ENCODE measurements at places on chromosomes 1 and 21.

- DNase-seq, result no peak
Observed at GRCh38 chr1:169548282-169548681, 38.0 kb downstream of the F5 start.

GRCh38 chr1:17994046-17994445 lies 113.6 kb upstream of the IGSF21 start:
- DNase-seq, result no peak

GRCh38 chr1:81760477-81761097 lies 40.1 kb upstream of the ADGRL2 start:
- no peak for DNase-seq

DNA sequence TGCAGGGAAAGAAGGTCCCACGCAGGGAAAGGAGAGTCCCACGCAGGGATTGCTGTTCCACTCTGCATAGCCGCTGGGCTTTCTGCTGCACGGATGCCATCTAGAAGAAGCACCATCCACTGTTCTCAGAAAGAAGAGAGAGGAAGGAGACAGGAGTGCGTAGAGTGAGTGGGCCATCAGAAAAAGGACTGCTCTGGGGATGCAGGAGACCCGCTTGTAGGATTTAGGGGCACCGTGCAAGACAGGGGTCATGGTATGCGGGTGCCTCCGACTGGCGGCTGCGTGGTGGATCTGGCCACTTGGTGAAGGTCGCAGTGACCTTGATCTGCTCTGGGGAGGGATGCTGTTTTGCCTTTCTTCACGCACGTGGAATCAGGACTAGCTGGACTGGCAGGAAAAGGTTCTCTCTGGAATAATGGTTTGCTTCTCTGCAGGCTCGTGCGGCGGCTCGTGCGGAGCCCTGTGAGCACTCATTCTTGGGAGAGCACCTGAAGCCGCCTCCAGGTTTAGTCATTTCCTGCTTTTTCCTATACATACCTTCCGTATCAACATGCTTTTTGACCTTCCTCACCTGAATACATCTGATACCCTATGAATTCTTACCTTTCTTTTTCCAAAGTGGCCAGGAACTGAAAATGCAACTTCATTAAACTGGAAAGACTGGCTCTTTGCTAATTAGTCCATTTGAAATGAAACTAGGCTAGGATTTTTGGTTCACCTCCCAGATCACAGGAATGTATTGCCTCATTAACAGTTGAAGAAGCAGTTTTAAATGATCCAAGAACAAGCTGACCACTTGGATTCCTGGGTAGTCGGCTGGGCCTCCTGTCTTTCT lies 181.6 kb downstream of the KIF26B start:
- peak; percentile 6 for DNase-seq

GRCh38 chr1:60809204-60809980 lies 273.0 kb upstream of the NFIA start:
- no peak for DNase-seq

GRCh38 chr1:232142403-232143314 lies 487.3 kb downstream of the SIPA1L2 start:
- DNase-seq, result no peak

- no peak for DNase-seq
Observed at GRCh38 chr1:99676876-99677275, 31.0 kb downstream of the PALMD start.

DNA sequence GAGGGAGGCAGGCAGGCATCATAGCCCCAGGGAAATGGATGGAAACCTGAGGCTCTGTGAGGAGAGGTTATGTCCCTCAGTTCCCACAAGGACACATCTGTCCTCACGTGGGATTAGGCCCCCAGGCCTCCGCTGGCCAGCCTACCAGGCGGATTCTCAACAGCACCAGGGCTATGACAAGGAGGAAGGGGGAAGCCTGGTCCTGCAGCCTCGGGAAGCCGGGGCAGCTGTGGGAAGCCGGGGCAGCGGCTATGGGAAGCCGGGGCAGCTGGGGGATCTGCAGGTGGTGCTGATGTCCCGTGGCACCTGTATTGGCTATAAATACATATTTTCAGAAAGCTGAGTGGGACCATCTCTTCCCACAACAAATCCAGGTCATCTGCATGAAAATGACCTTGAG lies 19.7 kb downstream of the BSND start:
- no peak for DNase-seq

GRCh38 chr21:33751120-33751519 lies 108.8 kb downstream of the ITSN1 start:
- DNase-seq, result no peak

GRCh38 chr1:99680270-99680669 lies 34.4 kb downstream of the PALMD start:
- no peak for DNase-seq

- no peak for DNase-seq
Observed at GRCh38 chr1:164770131-164770529, 211.1 kb downstream of the PBX1 start.

GRCh38 chr21:27422435-27422834 lies 455.5 kb upstream of the ADAMTS5 start:
- DNase-seq, result no peak

- peak; percentile 39 for DNase-seq
Observed at GRCh38 chr1:83508485-83509151, 490.3 kb downstream of the TTLL7 start.

GRCh38 chr21:34928637-34929036 lies 120.5 kb downstream of the RUNX1 start:
- DNase-seq, result no peak

DNA sequence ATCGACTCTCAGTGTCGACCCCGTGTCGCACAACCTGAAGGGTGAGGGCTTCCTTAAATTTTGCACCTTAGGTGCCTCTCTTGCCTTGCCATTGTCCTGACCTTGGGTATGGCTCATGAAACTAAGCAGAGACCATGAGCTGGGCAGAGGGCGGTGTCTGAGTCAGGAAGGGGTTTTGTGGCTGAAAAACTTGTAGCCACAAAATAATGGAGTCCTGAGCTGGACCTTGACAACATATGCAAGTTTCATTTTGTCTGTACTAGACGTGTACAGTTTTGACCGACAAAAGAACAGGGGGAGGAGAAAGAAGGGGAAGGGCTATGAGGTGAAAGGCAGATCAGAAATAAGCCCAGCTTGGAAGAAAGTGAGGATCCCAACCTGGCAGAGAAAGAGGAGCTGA lies 8.3 kb upstream of the RUNX1 start:
- no peak for DNase-seq

GRCh38 chr1:12158357-12159092 lies 8.3 kb upstream of the TNFRSF1B start:
- no peak for DNase-seq

- peak; percentile 20 for DNase-seq
Observed at GRCh38 chr1:172837816-172838679, 179.1 kb downstream of the FASLG start.

- no peak for DNase-seq
Observed at GRCh38 chr1:161886589-161886988, 120.5 kb downstream of the ATF6 start.

- DNase-seq, result peak; percentile 56
Observed at GRCh38 chr1:38872401-38873026, 634 bp downstream of the MYCBP start.

DNA sequence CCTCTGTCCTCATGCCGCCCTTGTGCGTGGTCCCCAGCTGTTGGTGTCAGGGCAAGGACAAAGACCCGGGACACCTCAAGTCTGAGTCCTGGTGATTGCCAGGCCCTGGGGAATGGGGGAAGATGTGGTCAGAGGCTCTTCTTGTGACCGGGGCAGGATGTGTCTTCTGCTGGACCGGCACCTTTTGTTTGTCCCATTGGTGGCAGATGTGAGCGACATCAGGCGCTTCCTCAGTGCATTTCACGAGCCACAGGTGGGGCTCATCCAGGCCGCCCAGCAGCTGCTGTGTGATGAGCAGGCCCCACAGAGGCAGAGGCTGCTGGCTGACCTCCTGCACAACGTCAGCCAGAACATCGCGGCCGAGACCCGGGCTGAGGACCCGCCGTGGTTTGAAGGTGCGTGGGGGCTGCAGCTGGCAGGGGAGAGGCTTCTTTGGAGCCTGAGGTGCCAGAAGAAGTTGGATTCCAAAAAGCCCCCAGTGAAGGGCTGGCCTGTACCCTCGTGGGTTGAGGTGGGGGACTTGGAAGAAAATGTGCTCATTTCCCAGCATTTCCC lies 8.4 kb downstream of the DFFB start:
- no peak for DNase-seq

DNA sequence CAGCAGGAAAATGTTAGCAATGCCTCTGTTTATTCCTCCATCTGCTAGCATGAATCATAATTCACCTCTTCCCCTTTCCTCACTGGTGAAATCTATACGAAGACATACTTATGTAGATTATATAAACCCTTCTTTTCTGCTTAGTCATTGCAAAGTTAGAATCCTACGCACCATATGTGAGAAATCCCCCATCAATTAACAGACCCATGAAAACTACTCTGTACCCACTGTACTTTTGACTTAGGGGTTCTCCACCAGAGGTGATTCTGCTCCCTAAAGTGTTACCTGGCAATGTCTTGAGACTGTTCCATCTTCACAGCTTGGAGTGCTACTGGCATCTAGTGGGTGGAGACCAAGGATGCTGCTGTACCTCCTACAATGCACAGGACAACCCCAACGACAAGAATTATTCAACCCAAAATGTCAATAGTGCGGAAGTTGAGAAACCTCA lies 49.6 kb upstream of the KCTD3 start:
- DNase-seq, result no peak

DNA sequence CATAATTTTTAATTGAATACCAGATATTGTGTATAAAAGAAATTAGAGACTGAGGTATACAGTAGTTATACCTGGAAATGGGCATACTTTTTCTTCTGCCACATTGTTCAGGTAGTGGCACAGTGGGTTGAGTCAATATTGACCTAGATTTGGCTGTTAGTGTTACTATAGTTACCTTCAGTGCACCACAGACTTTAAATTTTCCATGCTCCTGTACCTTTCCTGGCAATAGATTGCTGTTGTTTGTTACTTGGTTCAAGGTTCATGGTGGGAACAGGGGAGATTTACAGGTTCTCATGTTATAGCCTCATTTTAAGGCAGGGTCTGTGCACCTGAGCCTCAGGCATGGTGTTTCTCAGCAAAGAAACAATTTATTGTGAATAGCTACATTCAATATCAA lies 218.7 kb downstream of the LBR start:
- DNase-seq, result no peak

- no peak for DNase-seq
Observed at GRCh38 chr1:83547901-83548300, 451.0 kb downstream of the TTLL7 start.

- no peak for DNase-seq
Observed at GRCh38 chr1:59391212-59392179, 94.6 kb downstream of the FGGY start.

DNA sequence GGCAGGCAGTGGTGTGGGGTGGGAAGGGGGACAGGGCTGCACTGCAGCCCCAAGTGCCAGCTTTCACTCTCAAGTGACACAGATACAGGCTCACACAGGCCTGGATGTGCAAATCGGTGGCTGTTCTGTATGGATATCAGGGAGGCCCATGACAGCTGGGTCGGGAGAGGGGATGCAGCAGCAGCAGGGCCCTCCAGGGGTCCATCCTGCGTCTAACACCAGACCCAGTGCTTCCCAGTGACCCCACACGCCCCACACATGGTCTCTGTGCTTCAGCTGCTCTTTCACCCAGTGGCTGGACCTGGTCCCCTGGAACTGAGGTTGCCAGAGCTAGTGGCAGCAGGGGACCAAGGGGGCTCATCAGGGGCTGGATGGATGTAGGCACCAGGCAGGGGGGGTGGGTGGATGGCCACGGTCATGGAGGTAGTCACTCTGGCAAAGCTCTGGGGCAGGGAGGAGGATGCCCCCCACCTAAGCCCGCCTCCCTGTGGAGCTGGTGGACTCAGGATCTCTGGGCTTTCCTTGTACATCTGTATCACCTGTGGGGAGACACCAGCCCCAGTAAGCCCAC lies 13.9 kb downstream of the BTBD19 start:
- no peak for DNase-seq

DNA sequence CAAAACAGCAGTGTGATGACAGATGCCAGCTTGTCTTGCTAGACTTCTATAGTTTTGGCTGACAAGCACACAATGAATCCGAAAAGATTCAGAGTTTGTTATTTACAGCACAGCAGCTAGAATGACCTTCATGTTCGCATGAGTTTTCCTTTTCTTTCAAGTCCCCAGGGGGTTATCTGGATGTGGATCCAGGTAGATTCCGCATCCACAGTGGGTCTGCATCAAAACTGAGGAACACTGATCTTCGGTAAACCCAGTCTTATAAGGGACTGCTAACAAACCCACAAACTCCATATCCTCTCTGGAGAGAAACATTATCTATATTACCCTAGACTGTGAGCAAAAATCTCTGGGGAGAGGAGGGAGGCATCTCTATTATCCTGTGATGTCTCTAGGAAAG lies 69.0 kb upstream of the DEPDC1 start:
- DNase-seq, result no peak

DNA sequence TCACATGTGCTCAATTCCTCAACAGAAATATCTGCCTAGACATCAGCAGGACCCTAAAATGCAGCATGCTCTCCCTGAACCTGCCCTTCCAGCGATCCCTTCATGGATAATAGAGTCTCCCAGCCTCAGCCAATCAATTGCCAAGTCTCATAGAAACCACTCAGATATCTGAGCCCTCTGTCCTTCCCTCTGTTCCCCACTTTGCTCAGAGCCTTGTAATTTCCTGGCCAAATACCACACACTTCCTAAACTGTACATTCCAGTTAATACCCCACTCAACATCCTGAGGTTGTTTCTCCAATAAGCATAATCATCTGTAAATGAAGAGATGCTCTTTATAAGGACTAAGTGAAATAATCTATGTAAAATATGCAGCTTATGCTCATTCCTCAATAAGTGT lies 59.3 kb upstream of the PTGFRN start:
- DNase-seq, result no peak

DNA sequence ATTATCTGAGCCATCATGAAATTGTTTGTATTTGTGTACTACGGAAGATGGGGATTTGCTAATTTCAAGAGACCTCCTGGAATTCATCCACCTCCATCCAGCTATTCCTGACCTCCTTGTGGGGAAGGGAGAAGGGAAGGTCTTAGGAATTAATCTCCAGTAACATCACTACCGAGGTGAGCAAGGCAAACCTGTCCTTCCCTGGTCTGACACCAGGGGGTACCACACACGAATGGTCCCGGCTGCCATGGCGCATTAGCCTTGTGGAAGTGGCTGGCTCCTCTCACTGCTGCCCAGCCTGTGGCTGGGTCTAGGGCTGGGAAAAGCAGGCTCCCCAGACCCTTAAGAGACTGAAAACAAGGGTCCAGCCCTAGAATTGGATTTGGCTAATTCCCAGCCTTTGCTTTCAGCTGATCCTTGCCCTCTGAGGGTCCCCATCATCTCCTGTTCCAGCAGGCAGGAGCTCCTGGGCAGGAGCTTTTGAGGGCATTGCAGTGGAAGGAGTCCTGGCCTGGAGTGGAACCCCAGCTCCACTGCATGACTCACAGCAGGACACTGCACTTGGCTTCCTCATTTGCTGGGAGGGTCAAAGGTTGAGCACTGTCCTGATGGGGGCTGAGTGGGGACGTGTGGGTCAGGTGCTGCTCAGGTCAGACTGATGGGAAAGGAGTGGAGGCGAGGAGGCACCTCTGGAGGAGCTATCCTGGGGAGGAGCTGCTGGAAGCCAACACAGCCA lies 34.8 kb downstream of the RIMS3 start:
- DNase-seq, result peak; percentile 56
